ENCODE measurements at places on chromosomes 2 and 18.

DNA sequence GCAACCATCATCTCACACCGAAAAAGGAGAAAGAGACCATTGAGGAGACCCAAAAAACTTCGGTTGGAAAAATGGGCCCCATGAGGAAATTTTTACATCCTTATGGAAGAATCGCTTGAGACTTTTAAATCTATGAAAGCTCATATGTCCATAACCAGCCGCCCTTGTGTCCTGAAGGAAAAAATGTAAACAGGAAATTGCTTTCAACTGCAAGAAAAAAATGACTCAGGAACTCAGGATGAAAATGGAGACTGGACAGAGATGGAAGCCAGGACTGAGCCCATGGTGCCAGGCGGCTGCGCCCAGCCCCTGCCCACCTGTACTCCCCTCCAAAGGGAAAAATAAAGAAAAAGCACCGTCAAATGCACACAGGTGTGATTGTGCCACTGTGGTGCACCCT is 81.5 kb upstream of the SLC66A3 start:
- DNase-seq, result no peak

- DNase-seq, result no peak
Observed at GRCh38 chr2:119157850-119158511, 570 bp downstream of the C1QL2 start.

GRCh38 chr2:33223856-33224255 is 252.6 kb upstream of the RASGRP3 start:
- no peak for DNase-seq

- DNase-seq, result no peak
Observed at GRCh38 chr2:10454505-10454904, 6.4 kb upstream of the ODC1 start.

DNA sequence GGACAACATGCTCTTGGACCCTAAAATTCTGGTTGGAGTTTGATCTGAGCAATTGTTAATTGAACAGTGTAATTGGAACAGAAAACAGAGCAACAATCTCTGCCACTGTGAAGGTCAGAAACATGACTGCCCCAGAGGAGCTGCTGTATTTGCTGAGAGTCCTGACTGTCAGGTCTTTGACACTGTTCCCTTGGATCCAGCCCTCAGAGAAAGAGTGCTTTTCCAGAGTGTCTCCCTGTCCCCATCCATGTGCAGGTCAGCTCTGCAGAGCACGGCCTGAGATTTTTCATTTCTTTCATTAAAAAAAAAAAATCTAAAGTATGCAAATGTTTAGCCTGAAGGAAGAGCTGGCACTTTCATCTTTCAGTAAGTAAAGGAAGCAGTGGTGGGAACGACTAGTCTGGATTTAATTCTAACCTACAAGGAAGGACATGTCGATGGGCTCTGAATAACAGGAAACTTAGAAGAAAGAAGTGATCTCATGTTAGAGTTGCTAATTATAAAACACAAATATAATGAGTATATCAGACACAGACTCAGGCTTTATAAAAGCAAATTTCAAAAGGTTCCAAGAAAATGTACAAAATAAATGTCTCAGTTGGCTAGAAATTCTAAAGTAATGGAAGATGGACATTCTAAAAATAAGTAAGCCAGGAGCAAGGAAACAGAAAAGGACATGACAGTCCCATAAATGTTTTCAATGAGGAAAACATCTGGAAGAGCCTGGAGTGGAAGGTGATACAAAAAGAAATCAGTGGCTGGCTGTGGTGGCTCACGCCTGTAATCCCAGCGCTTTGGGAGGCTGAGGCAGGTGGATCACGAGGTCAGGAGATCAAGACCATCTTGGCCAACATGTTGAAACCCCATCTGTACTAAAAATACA is 876.5 kb downstream of the EPHA4 start:
- DNase-seq, result no peak

- no peak for DNase-seq
Observed at GRCh38 chr2:172600557-172601008, 44.7 kb downstream of the PDK1 start.

DNA sequence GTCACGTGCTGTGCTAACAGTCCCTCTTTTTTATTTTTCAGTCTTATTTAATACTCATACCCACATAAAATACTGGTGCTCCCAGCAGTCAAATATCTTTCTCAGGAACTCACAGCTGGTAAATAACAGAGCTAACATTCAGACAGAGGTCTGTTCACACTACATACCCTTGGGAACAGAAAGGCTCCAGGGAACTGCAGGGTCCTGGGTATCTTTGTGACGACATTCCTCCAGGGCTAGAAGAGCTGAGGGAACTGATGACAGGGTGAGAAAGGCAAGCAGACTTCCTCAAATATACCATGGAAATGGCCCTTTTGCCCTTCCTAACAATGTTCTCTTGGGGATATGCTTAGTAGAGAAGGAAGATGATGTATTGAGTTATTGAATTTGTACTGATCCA is 19.3 kb downstream of the PDE6D start:
- DNase-seq, result no peak

All from Ammon's horn (tissue), 1 donor.